ENCODE measurements at places on chromosomes 5 and 9.

DNA sequence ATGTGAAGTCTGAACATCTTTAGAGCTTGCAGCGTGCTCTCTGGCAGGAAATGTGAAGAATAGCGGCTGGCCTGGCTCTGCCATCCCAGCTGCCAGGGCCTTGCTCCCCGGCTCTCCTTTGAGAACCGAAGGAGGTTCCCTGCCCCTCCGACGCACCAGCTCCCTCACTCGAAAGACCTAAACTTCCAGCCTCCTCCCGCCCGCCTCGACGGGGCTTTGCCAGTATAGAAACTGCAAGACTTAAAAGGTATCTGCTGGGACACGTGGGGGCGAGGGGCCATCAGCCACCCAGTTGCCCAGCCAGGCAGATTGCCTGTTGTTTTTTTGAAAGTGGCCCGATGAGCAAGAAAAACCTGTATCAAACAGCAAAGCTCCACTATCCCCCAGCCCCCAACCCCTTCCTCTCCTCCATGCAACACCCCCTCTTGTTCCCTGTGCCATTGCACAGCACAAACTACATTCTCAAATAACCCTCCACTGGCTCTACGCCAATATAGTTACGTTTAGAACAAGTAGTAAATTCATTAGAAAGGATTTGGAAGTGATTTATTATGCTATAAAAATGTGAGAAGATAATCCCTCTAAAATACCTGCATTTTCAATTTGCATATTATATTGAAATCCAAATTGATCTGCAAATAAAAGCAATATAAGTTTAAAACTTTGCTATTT lies 331.9 kb downstream of the MED10 start:
- DNase-seq, result no peak

DNA sequence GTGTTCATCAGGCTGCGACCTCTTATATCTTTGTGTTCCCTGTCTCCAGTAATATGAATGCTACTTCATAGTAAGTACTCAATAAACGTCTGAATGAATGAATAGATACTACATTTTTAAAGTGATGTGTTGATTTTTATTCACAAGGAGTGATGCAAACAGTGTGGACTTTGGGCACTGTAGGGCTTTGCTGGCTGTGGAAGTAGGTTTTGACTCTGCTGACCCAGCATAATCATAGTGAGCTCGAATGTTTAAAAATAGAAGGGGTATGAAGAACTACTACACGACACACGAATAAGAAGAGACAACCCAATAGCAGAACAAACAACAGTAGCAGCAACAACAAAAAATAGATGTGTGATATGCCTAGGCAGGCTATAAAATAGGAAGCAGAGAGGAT lies 147.4 kb downstream of the SH3GL2 start:
- no peak for DNase-seq

DNA sequence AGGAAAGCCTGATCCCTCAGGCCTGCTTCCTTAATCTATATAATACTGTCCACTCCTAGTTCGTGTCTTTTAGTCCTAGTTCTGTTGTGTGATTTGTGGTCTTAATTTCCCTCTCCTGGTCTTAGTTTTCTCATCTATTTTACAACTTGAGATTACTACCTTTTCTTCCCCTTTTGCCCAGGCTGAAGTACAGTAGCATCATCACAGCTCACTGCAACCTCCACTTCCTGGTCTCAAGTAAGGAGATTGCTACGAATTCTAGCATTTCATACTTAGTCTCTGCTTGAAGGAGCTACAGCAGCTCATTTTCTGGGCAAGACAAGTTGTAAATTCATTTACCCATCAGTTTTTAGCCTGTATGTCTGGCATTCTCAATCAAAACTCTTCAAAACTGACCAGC lies 5.5 kb downstream of the TRIM32 start:
- DNase-seq, result no peak

DNA sequence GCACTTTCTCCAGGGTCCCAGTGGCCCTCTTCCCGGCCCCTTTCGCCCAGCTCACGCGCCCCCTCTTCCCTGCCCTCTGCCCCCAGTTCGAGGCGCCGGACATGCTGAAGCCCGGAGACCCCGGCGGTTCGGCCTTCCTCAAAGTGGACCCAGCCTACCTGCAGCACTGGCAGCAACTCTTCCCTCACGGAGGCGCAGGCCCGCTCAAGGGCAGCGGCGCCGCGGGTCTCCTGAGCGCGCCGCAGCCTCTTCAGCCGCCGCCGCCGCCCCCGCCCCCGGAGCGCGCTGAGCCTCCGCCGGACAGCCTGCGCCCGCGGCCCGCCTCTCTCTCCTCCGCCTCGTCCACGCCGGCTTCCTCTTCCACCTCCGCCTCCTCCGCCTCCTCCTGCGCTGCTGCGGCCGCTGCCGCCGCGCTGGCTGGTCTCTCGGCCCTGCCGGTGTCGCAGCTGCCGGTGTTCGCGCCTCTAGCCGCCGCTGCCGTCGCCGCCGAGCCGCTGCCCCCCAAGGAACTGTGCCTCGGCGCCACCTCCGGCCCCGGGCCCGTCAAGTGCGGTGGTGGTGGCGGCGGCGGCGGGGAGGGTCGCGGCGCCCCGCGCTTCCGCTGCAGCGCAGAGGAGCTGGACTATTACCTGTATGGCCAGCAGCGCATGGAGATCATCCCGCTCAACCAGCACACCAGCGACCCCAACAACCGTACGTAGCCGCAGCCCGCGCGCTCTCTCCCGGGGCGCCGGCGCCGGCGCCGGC lies 1.0 kb downstream of the PRDM6 start:
- no peak for DNase-seq

GRCh38 chr9:86452201-86452828 lies 98.1 kb upstream of the TUT7 start:
- DNase-seq, result no peak

- no peak for DNase-seq
Observed at GRCh38 chr5:169869066-169869465, 111.2 kb downstream of the INSYN2B start.

DNA sequence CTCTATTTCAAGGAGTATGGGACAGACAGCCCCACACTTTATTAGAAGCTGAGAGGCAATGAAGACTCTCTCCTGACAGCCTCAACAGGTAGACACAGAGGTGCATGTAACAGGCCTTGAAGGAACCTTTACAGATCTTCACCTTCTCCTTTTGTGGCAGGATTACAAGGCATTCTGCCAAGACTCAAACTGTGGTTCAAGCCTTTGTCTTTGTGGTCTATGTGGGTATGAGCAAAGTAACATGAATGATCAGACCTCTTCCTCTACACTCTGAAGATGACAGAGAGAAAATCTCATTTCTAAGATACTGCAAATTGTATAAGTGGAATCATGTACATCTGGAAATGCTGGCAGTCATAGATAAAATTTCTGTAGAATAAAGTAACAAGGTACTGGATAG lies 346.9 kb downstream of the CDH9 start:
- no peak for DNase-seq

GRCh38 chr9:14761584-14761983 lies 39.1 kb upstream of the CER1 start:
- DNase-seq, result no peak

DNA sequence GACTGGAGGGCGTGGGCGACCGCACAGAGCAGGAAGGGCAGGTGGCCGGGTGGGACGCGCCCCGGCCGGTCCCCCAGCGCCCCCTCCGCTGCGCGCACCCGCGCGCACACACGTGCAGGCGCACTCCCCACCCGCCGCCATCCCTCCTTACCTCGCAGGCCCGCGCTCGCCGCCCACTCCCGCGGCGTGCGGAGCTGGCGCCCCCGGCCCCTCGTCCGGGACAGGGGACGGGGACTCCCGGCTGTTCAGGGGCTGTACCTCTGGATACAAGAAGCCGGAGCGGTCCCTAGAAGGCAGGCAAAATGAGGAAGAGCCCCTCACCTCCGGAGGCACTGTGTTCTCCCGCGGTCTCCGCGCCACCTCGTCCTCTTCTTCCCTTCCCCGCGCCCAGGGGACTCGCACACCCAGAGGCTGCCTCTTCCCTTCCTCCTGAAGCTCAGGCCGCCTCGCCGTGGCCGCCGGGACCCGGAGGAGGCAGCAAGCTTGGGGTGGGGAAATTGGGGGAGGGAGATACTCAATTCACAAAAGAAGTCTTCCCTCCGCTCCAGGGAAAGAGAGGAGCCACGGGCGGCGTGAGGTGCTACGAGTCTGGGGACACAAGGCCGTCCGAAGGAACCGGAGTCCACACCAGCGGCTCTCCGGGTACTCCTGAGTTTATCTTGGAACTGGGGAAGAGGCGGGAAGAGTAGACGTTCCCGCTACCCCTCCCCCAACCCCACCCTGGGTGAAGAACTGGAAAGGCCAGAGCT lies 1.4 kb upstream of the GABRB2 start:
- DNase-seq, result no peak

DNA sequence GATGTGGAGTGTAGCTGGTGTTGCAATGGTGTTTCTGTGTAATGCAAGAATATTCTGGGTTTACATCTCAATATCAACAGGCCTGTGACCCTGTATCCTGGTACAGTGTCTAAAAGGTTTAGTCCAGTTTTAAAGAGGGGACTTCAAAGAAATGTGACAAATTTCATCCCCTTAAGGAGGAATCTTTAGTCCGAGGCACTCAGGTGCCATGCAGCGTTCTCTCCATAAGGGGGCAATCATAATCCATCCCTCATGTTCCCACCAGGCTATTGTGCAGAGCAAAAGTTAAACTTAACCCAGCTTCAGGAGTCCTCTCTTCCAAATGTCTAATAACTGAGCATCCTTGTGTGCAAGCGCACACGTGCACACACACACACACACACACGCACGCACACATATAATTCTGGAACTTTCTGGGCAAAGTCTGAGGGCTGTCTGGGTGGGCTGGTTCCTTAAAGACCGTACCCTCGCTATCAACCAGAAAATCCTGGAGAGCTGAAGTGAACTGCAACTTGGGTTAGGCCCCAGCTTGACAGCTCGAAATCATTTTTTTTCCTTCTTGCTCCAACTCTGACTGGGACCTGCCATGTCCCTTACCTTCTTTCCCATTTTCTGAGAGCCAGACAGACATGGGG lies 46.0 kb downstream of the CRB2 start:
- peak; percentile 65 for DNase-seq

GRCh38 chr9:135229701-135230385 lies 142.4 kb downstream of the OLFM1 start:
- DNase-seq, result no peak

DNA sequence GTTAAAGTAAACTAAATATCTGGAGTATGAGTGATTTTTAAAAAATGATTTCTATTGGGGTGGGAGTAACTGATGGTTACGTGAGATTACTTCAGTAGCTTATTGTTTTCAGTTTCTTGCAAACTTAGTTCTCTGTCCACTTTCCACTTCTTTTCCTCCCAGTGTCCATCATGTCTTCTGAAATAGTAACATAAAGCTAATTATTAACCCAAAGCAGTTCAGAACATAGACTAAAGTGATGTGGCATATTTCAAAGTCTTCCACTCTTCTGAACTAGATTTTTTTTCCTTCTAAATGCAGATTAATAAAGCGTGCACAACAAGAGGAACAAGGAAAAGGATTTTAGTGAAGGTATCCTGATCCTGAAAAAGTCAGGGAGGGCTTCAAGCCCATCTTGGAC lies 114.1 kb downstream of the MAN2A1 start:
- DNase-seq, result no peak

DNA sequence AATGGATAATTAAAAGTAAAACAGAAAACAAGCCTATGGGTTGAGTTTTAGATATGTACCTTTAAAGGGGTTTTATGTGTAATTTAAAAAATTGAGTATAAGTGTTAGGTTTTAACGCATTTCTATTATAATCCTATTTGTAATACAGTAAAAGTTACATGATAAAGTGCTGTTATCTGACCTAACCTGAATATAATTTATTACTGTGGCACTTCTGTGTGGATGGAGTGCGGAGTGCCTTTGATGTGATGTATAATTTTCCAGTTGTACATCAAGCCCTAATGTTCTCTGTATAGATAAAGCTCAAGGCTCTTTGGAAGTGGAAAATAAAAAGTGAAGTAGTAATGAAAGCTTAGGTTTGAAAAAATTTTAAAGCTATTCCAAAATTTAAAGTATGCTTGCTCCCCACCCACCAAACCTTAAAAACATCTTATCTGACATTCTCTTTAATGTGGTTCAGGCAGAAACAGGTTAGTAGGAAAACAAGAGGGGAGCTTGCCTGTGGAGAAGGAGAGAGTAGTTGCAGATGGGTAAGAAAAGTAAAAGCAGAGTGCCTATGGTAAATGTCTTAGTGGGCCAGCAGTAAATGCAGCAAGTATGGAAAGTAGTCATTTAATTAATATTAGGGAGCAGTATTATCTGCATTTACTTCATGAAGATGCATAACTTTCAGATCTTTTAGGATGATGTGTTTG lies 4.0 kb downstream of the MATR3 start:
- no peak for DNase-seq

DNA sequence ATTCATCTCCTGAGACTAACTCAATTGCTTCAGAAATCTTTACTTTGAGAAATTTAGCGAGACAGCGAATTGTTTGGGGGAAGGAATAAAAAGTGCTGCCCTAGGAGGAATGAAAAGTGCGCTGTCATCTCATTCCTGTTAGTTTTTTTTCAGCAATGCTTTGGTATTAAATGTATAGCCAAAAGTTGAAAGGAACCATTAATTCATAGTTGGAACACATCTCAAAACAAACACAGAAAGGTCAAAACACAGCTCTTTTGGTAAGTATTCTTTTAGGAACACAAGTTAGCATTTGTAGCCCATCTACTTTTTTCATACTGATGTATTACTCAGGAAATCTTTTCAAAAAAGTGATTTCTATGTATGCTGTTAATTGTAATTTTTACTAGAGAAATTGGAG lies 109.1 kb downstream of the NNT start:
- no peak for DNase-seq

DNA sequence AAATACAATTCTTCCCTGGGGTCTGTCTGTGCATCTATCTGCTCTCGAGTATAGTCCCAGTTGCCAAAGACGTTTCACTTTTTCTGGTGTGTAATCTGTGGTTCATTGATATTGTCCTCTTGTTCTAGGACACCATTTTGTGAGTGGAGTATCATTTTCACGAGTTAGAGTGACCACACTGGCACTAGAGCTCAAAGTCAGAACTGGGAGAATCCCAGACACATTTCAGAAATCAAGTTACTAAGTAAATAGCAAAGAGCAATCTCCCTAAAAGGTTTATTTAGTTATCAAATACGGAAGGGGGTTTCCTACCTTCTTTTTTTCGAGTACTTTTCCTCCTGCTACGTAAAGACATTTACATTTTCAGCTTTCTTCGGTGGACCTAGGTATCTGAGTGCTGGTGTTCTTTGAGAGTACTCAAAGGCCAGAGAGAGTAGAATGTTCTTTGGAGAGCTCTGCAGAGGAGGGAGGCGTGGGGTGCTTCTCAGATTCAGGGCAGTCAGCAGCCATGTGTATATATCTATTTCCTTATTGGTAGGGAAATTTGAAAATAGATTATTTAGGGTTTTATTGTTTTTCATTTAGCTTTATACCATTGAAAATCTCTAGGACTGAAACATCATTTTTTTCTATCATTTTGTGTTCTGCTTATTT lies 8.9 kb upstream of the HSPA9 start:
- DNase-seq, result no peak

DNA sequence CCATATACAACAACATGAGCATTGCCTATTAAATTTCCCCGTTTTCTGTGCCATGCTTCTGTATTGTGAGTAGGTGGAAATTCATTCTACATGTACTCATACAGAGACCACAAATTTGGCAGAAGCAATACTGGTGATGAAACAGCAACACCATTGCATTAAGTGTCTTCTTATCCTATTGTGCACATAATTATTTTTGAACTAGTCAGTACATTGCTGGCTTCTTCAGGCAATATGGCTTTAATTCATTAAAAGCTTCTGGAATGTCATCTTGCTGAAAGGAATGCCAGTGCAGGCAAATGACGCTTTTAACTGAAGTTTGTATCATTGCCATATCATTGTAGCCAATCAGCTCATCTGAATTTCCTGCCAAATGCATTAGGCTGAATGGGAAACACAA lies 82.6 kb downstream of the KIAA1958 start:
- no peak for DNase-seq

Data from dorsolateral prefrontal cortex (tissue), 122 donors.